ENCODE measurements at places on chromosomes 11 and 22.

DNA sequence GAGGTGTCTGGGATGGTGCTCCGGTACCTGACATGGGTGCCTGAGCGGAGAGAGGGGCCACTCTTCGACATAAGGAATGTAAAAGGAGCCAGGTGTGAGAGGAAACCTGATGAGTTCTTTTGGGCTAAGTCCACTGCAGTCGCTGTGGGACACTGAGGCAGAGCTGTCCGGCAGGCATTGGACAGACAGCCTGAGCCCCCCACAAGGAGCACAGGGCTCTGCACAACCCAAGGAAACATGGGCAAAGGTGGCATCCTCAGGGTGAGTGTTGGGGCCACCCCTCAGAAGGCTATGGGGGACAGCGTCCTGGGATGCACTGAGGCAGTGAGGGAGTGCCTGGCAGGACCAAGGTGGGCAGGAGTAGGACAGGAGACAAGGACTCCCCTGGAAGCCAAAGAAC is 57.7 kb upstream of the EMID1 start:
- DNase-seq: no peak

DNA sequence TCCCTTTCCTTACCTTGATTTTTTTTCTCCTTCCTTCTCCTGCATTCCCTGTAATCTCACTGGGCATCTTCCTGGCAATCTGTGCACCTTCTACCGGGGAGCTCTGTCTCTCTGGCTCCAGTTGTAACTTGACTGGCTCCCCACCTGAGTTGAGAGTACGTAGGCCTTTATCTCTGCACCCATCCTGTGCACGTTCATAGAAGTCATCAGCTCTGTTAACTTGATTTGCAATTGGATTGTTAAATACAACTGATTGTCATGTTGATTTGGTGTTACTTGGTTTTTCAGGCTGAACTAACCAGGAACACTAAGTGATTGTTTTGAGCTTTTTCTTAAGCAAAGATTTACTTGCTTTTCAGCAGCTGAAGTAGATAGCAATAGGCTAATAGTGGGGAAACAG is 11.8 kb downstream of the SWAP70 start:
- DNase-seq: no peak

GRCh38 chr11:133106417-133106816 is 425.9 kb downstream of the OPCML start:
- DNase-seq: no peak

GRCh38 chr11:130762638-130763037 is 153.6 kb downstream of the SNX19 start:
- DNase-seq: no peak

GRCh38 chr11:17861036-17861755 is 126.6 kb downstream of the KCNC1 start:
- DNase-seq: no peak

DNA sequence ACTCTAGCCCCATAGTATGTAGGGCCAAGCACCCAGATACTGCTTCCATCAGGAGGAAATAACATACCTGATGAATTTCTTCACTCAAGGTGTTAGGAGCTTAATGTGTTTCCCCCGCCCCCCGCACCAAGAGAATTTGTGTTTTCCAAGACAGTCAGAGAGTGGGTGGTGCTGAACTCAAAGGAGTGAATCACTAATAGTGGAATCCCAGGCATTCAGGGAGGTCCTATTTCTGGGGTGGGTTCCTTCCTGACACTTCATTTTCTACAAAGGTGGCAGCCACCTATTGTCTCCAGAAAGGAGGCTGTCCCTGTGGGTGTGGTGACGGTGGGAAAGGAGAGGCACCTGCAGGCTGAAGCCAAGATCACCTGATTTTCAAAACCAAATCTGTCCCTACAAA is 50.8 kb upstream of the ELF5 start:
- DNase-seq: no peak

Measured in NK-92 treated with Interleukin-12 subunit alpha and Interleukin-12 subunit beta, amount 100 ng/mL, for 24 hours (cell line).